ENCODE measurements at places on chromosomes 3 and 15. TPM values are rescaled to one million over a fixed set of nuclear protein-coding genes. Genes with fewer than 3 reads are reported as not detected.

The KIF7 gene
- 42.1 TPM for total RNA-seq

The PEX5L gene
- total RNA-seq: not detected

The IL17RB gene
- 2.4 TPM for total RNA-seq

The MKRN3 gene
- 12.4 TPM for total RNA-seq

The ADGRG7 gene
- total RNA-seq: 51.3 TPM

The DUOXA1 gene
- not detected for total RNA-seq

The CHRM5 gene
- total RNA-seq: not detected

The ASTE1 gene
- 7.2 TPM for total RNA-seq

The GOLGA6A gene
- not detected for total RNA-seq

The KPNA4 gene
- 32.3 TPM for total RNA-seq

The ARHGEF26 gene
- 0.63 TPM for total RNA-seq

The HIGD2B gene
- total RNA-seq: not detected

The PRTG gene
- 2.9 TPM for total RNA-seq

The CCR5 gene
- total RNA-seq: not detected

The SLC9C1 gene
- not detected for total RNA-seq

The IQCH gene
- 2.2 TPM for total RNA-seq

The ABI3BP gene
- 2.1 TPM for total RNA-seq

The LMAN1L gene
- not detected for total RNA-seq

The FGF12 gene
- total RNA-seq: 0.35 TPM

The STRC gene
- not detected for total RNA-seq

The TEX55 gene
- total RNA-seq: not detected

The FGF7 gene
- 7.1 TPM for total RNA-seq

The GOLGA8T gene
- total RNA-seq: not detected
